ENCODE measurements at places on chromosomes 13 and 19.

DNA sequence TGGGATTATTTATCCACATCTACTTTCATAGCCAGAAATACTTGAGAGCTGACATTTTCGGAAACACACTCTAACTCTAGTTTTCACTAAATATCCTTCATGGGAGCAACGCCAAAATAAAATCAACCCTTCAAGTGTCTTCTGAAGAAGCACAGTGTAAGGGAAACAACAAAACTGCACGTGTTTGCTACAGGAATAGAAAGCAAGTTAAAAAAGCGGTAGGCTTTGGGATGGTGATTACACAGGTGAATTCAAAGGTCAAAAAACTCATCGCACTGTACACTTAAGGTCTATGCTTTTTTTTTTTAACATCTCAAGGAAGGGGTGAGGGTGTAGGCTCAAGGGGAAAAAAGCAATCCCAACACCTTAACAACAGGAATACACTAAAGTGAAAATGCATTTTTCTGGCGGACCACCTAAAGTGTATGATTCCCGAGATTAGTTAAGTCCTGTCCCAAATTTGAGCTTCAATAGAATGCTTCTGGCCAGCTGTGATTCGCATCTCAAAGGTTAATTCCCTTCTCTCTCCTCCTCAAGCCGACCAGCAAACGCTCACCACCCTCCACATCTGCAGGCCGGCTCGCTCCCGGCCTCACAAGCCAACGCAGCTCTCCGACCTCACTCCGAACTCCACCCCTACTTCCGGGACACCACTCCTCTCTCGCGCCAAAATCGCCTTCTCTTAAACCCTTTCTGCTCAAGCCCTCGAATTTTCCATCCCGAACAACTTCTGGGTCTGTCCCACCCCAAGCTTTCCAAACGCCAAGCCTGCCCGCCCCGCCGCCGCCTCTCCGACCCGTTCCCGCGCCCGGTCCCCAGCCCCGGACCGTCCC is 1.1 kb downstream of the ARGLU1 start:
- DNase-seq, result peak; percentile 8

GRCh38 chr19:35348911-35349611 is 1.4 kb downstream of the FFAR1 start:
- no peak for DNase-seq

DNA sequence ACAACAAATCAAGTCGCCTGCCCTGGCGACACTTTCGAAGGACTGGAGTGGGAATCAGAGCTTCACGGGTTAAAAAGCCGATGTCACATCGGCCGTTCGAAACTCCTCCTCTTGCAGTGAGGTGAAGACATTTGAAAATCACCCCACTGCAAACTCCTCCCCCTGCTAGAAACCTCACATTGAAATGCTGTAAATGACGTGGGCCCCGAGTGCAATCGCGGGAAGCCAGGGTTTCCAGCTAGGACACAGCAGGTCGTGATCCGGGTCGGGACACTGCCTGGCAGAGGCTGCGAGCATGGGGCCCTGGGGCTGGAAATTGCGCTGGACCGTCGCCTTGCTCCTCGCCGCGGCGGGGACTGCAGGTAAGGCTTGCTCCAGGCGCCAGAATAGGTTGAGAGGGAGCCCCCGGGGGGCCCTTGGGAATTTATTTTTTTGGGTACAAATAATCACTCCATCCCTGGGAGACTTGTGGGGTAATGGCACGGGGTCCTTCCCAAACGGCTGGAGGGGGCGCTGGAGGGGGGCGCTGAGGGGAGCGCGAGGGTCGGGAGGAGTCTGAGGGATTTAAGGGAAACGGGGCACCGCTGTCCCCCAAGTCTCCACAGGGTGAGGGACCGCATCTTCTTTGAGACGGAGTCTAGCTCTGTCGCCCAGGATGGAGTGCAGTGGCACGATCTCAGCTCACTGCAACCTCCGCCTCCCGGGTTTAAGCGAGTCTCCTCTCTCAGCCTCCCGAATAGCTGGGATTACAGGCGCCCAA is at the start of gene LDLR:
TSS of gene LDLR (plus strand) at position 210 of the 760 bp plus-strand sequence. CDS start at position 296, 86 bp downstream.
- peak; percentile 43 for DNase-seq

- no peak for DNase-seq
Observed at GRCh38 chr19:1680976-1681375, 28.6 kb upstream of the TCF3 start.

- DNase-seq, result no peak
Observed at GRCh38 chr13:40275636-40276035, 390.8 kb downstream of the FOXO1 start.

DNA sequence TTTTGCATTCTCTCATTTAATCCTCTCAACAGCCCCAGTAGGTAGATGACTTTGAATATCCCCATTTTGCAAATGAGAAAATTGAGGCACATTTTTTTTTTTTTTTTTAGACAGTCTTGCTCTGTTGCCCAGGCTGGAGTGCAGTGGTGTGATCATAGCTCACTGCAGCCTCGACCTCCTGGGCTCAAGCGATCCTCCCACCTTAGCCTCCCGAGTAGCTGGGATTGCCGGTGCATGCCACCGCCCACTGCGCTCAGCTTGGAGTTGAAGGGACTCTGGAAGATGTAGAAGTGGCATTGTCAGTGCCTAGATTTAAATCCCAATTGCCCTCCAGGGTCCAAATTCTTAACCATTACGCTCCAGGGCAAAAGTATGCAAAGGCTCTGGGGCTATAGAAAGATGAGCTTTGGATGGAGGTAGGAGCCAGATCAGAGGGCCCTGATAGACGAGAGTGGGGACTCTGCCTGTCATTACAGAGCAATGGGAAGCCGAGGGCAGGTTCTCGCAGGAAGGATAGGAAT is 813 bp upstream of the MCOLN1 start:
- no peak for DNase-seq

- DNase-seq, result no peak
Observed at GRCh38 chr13:109140479-109141349, 511.3 kb downstream of the MYO16 start.

GRCh38 chr19:44623626-44624025 is 10.3 kb downstream of the IGSF23 start:
- DNase-seq, result no peak

DNA sequence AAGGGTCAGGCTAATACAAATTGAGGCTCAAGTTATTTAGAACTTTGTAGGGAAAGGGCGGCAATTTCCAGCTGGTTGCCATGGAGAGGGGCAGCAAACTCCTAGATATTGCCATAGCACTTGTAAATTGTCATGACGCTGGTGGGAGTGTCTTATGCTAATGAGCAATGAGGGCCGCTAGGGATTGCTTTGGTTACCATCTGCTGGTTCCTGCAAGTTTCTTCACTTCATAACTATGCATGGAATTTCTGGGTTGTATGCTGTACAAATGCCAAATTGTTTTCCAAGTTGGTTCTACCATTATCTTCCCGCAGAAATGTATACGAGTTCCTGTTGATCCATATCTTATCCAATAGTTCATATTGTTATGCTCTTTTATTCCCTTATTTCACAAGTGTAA is 1339.4 kb downstream of the EFNB2 start:
- DNase-seq, result no peak

DNA sequence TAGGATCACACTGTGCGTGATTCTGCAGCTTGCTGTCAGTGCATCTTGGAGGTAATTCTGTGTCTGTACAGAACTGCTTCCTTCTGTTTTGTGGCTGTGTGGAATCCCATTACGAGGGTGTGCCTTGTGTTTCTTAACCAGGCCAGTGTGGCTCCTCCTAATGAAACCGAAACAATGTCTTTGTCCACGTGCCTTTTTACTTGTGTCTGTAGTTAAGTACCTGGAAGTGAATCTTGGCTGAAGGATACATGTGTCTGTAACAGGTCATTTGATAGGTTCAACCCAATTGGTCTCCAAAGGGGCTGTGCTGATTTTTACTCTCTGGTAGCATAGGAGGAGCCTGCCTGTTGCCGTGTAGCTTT is 13.1 kb downstream of the NOP53 start:
- DNase-seq, result no peak

GRCh38 chr13:95246292-95247082 is 54.8 kb downstream of the ABCC4 start:
- DNase-seq, result no peak

- no peak for DNase-seq
Observed at GRCh38 chr19:52660981-52661380, 22.8 kb upstream of the ZNF83 start.

- DNase-seq, result no peak
Observed at GRCh38 chr19:39265321-39265916, 2.8 kb upstream of the IFNL2 start.

GRCh38 chr13:103965506-103966243 is 899.5 kb upstream of the SLC10A2 start:
- no peak for DNase-seq

DNA sequence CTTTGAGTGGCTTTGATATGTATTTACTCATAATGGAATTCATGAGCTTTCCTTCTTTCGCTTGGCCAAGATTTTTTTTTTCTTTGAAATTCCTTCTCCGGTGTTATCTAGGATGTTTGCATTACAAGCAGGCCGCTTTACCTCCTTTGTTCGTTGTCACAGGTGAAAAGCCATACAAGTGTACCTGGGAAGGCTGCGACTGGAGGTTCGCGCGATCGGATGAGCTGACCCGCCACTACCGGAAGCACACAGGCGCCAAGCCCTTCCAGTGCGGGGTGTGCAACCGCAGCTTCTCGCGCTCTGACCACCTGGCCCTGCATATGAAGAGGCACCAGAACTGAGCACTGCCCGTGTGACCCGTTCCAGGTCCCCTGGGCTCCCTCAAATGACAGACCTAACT is 16.7 kb downstream of the KLF5 start:
- no peak for DNase-seq

- DNase-seq, result no peak
Observed at GRCh38 chr19:3142781-3143337, 7.0 kb downstream of the GNA15 start.

DNA sequence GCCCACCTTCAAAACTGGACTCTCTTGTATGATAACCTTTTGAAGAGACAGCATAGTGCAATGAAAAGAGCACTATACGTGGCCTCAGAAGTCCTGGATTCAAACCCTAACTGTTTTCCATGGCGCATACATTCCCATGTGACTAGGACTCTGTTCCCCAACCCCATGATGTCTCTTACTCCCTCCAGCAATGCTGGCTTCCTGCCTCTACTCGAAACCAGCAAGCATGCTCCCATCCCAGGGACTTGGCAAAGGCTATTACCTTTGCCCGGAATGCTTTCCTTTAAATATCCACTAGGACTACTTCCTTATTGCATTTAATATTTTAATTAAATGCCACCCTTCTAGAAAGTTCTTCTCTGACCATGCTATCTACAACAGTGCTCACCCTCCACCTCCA is 75.1 kb downstream of the CYSLTR2 start:
- DNase-seq, result no peak

DNA sequence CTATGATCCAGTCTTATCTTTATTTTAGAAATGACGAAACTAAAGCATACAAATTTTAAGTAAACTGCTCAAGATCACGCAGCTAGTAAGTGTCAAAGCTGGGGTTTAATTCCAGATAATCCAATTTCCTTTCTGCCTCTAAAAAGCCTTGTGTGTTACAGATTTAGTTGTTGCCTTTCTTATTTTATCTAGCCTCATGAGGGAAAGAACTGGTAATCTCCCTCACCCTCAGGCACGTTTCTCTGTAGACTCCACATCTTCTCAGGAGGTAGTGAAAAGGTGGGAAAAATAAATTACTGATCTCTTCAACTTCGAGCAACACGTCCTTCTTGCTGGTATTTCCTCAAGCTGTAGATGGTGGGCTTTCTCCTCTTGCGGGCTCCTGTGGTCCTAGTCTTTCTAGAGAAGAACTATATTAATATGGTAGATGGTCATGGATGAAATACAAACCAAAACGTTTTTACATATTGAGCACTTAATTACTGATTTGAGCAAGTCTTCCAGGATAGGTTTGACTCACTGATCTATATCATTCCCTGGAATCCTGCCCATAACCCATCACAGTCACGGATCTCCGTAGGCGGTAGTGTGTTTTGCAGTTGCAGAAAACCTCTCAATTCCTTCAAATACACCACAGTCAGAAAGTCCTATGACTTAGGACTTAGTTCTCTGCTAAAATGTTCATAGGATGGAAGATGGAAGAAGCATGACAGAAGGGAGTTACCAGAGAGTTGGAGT is 519.5 kb downstream of the DCT start:
- DNase-seq, result no peak

- no peak for DNase-seq
Observed at GRCh38 chr13:44489751-44490150, 86.4 kb downstream of the TSC22D1 start.

DNA sequence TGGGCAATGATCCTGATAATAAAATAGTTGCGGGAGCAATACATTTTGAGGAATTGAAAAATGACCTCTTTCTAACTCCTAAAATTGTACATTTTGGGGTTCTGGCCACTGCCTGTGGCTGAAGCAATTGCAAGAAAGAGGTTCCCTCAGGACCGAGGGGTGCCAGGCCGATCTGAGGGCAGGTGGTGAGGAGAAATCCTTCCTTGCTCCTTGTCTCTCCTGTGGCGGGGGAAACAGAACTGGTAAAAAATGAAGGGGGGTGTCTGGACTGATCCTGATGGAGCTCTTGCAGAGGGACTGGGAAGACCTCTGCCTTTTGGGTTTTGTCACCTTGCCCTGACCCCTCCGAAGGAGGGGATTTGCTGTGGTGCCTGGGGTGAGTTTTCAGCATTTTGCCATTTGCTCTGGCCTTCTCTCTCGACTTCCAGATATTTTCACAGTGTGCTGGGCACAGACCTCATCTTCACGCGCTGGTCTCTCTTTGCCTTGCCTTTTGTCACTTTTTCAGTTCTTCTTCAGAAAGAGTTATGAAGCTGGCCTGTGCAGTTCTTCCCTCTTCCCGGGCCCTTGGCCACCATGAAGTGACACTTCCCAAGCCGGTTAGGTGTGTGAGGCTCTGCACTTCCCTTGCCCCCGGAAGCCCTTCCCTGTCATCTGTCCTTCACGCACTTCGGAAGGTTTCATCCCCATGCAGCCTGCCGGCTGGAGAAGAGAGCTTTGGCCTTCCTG is 22.2 kb downstream of the NFIX start:
- DNase-seq, result no peak

DNA sequence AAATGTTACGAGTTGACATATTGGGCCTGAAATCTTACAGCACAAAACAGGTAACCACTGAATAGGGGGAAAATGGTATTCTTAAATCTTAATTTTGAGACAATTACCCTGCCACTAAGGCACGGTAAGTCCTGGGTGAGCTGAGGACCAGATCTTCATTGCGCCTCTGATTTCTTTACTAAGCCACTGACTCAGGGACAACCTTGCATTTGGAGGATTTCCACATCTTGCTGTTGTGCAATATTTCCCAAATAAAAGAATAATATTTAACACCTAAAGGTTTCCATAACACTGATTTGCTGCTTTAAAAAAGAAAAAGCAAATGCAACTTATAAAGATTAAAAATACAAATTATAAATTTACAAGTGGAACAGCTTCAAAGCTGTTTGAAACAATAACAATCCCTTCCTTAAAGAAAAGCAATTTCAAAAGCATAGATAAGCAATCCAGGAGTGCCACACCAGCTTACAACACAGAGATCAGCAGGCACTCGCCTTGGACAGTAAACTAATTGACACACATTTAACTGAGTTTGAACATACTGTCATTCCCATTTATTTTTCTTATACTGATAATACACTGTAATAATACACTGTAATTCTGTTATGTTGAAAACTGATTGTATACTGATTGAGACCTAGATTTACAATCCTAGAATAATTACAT is 79.6 kb upstream of the DOCK9 start:
- no peak for DNase-seq

GRCh38 chr19:1445185-1445931 is 4.6 kb upstream of the APC2 start:
- DNase-seq, result peak; percentile 72

- DNase-seq, result no peak
Observed at GRCh38 chr13:58858870-58859371, 1227.4 kb downstream of the PCDH17 start.

- DNase-seq, result no peak
Observed at GRCh38 chr13:114054264-114054663, 78.2 kb downstream of the RASA3 start.

- no peak for DNase-seq
Observed at GRCh38 chr13:101915331-101915730, 462.9 kb downstream of the ITGBL1 start.

- DNase-seq, result no peak
Observed at GRCh38 chr13:74662905-74663304, 528.7 kb upstream of the KLF12 start.
